ENCODE measurements at places on chromosomes 4 and X.

DNA sequence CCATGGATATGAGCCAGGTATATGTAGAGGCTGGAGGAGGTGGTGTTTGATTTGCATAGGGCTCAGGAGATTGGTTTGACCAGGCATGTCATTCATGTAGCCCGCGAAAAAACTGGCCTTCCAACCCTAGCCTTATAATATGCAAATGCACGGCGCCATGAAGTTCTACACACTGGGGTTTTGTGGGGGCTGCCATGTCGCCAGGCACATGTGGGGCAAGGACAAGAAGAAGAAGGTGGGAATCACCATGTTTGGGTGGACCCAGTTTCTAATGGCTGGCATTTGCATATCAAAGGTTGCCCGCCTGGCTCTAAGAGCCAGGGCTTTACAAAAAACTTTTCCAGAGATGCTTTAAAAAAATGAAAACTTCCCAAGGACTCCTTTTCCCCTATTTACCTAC, 1251.0 kb downstream of the PCDH18 start:
- DNase-seq, result no peak

DNA sequence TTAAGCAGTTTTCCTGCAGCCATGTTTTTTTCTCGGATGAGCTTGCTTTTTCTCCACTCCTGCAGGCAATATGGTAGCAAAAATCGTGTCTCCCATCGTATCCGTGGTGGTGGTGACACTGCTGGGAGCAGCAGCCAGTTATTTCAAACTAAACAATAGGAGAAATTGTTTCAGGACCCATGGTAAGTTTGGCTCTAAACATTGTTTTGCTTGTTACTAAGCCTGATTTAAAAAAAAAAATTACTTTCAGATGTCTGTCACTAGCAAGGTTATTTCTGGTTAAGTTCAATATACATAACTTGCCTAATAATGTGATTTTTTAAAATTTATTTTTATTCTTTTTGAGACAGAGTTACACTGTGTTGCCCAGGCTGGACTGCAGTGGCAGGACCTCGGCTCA, 17.5 kb upstream of the GYG2 start:
- no peak for DNase-seq

- no peak for DNase-seq
These were observed 81.1 kb upstream of the STK26 start for GRCh38 chrX:131942034-131942433.

- no peak for DNase-seq
These were observed 482.9 kb upstream of the BOD1L1 start for GRCh38 chr4:14110407-14110806.

DNA sequence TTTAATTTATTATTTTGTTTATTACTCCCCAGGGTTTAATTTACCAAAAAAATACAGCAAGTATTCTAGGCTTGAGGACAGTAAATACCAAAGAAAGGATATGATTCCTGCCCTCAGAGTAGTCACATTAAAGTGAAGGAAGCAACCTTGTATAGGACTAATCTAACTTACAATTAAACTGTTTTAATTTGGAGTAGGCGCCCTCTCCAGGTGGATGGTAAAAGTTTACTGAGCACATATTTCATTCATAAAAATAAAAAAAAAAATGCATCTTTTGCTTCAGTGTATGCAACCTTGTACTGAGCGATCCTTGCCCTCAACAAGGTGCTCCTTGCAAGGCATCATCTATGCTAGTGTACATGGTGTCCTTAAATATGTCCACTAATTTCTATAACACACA, 72.0 kb upstream of the MAGEB16 start:
- DNase-seq, result no peak

DNA sequence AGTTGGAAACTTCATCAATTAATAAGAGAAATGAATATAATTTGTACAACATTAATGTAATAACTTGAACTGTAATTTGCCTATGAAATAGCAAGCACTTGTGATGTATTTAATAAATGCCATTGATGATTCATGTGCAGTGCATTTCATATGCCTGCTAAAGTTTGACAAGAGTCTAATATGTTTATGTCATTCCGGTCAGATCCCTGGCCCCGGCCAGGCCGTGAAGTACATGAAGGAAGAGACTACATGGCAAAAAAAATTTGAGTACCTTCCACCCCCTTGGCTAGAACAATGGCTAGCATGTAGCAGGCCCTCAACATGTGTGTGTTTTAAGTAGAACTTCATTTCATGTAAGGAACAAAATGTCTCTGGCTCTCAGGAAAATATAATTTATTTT, 161.3 kb downstream of the ATP10D start:
- no peak for DNase-seq

GRCh38 chr4:40378619-40379018, 43.5 kb downstream of the CHRNA9 start:
- no peak for DNase-seq

GRCh38 chr4:102227388-102227787, 117.9 kb downstream of the SLC39A8 start:
- DNase-seq, result no peak

DNA sequence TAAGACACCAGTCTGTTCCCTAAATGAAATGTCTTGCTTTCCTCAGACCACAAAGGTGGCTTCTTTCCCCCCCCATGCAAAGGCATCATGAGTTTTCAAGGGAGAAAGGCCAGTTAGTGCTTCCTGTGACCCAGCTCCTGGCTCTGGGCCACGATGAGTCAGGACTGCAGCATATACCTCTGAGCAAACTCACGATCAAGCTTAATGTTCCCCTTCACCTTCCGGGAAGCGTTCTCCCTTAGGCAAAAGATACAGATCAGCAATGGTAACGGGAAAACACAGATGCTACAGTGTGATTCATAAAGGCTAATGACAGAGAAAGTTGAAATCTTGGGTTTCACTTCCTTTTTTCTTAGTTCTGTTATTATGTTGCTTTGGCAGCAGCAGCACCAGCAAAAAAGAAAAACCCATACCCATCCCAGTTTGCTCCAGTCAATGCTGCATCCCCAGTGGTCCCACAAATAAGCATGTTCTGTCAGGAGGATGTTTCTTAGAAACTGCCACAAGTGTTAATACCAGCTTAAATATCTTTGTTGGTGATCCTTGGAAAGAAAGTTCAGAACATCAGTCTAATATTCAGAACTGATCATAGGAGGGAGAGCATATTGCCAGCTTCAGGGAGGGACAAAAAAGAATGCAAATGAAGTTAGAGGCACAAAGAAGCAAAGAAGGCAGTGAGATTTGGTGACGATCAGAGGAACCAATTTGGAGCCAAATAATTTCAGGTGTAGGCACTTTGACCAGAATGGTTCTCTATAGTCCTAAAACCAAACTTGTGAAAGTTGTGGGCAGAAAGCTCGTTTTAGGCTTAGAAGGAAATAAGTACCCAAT, 41.2 kb downstream of the LONRF3 start:
- no peak for DNase-seq

GRCh38 chr4:13989501-13989900, 362.0 kb upstream of the BOD1L1 start:
- DNase-seq, result no peak

DNA sequence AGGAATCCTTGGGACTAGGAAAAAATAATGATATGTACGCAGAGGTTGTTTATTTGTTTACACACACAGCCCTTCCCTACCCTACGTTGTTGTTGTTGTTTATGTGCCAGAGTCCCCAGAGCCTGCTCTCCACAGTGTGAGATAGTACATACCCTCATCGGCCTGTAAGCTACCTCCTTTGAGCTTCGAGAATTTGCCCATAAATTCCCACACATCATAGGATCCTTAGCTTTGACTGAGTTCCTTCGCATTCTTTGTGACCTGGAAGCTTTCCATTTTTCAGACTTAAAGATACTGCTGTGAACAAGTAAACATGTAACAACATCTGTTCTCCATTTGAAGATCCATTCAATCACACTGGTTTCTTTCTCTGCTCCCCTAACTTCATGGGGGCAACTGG, 114.5 kb downstream of the IRF2 start:
- no peak for DNase-seq

DNA sequence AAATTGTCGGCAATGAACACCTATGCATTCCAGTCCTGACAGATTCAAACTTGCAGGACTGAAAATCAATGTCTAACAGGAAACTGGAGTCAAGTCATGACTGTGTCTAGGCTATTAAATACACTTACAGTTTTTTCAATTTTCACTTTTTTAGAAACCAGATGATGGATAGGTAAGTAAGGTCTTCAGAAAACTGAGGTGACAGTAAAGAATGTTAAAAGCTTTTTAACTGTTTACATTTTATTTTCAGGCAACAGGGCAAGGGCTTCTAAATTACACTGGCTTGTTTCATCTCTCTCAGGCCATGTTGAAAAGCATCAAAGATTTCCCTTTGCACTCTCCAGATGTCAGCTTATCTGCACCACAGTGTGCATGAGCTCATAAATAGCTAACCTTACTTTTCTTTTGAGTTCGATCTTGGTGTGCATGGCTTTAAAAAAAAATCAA, 65.2 kb downstream of the SEC24D start:
- no peak for DNase-seq

DNA sequence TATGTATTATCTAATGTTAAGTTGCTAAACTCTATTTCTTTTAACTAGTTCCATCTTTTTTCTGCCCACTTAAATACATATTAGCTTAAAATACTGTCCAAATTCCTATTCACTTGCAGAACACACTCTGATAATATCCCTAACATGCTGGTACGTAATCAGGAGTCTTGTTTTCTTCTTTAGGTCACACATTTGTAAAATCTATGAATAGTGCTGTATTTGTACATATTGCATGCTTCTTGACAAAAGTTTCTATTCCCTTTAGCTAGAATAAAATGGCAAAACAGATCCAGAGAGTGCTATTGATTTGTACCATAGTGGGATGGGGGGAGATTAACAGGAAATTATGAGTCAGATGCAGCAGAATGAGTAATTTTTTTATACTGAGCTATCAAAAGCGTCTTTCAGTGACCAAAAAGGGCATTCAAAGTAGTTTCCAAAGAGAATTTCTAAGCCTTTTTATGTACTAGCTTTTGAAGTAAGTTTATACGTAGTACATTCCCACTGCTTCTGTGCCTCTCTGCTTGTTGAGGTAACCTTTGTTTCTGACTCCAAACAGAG, 126.5 kb downstream of the PTPN13 start:
- DNase-seq, result no peak

GRCh38 chr4:72357908-72358307, 211.1 kb downstream of the ADAMTS3 start:
- no peak for DNase-seq

DNA sequence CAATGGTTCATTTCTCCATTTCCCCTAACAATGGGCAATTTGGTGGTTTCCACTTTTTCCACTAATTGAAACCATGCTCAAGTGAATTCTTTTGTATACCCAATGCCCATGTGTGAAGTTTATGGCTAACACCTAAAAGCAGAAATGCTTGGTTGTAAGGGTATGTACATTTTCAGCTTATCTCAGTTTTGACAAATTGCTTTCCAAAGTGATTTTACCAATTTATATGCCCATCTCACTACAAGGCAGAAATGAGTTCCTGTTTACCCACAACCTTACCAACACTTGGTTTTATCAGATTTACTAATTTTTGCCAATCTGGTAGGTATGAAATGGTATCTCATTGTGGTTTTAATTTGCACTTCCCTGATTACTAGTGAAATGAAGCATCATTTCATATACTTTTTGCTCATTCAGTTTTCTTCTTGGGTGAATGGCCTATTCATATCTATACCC, 14.8 kb downstream of the GPR34 start:
- DNase-seq, result no peak

DNA sequence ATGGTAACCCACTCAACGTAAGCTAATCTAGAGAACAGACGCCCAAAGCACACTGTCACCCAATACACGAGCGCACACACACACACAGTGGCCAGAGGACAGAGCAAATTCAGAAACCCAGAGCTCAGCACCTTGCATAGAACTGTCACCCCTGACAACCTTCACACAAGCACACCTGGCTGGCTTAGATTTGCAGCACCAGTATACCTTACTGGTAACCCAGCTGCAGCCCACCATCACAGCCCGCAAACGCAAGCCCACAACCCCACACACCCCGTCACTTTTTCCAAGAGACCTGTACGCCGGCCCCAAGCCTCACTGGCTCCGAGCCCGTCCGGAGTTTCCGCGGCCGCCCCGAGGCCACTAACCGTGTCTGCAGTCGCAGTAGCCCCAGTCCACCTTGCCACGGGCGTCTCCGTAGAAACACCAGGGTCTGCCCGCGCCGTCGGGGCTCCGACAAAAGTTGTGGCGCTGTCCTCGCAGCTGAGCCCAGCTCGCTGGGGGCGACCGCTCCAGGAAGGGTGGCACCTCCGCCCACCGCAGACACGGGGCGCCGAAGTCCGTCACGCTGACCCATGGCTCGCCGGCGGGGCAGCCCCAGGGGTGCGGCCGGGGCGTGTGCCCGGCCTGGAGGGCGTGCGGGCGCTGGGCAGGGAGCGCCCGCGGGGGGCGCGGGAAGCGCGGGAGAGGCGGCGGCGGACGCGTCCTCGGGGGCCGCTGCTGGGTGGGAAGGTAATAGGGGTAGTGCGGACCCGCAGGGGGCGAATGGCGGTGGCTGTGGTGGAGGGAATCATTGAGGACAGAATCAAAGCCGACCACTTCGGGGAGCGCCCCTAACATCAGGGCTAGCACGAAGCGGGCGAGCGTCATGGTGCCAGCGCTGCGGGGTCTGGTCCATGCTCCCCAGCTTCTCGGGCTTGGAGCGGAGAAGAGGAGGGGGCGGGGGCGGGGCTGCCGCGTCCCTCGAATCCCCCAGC, 664 bp downstream of the PRSS12 start:
- no peak for DNase-seq

GRCh38 chr4:120749445-120750151, 172.9 kb downstream of the PRDM5 start:
- DNase-seq, result no peak

DNA sequence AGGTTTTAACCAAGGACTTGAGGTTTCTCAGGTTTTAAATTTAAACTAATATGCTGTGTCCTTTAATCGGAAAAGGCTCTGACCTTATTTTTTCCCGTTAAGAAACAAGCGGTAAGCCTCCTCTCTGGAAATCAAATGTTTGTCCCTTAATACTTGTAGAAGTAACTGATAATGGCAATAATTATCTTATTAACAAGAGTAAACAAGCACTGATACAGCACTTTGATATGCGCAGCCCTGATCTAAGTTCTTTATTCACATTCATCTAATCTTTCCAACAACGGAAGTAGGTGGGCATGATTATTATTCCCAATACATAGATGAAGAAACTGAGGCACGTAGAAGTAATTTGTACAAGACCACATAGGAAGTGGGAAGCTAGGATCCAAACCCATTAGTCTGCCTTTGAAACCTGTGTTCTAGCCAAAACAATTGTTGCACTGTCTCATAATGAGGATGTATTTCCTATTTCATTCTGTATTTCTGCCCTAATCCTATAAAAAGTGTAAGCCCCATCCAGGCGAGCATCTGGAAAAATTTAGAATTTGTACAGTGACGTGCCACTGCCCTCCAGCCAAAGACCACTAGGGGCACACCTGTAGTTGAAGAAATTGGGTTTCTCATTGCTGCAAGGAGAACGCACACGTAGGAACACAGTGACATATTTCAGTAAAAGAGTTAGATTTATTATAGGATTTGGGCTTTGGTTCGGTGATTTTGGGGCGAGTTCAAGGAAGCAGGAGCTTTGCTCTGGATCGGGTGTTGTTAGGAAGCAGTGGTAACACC, 606 bp downstream of the CXorf58 start:
- no peak for DNase-seq

All from activated T-helper 1 cell treated with anti-CD3 and anti-CD28 coated beads, Interleukin-2, amount 50 U/mL, for 16 hours (primary cell).